Fibroblast of lung (primary cell): ENCODE measurements at places on chromosomes 13 and 19. TPM values are rescaled to one million over a fixed set of nuclear protein-coding genes. Genes with fewer than 3 reads are reported as not detected.

Gene KIR3DL2
- total RNA-seq: not detected in 2 replicates

Gene LGALS7B
- not detected in 2 replicates for total RNA-seq

Gene PAF1
- total RNA-seq: 38.8 and 46.4 TPM in 2 replicates

Gene ZNF492
- total RNA-seq: 0.26 and 0.50 TPM in 2 replicates

Gene GRK1
- 0.17 TPM in 1 of 2 replicates, not detected in the other for total RNA-seq

Gene MVB12A
- 28.0 and 34.7 TPM in 2 replicates for total RNA-seq

Gene CGB3
- total RNA-seq: not detected in 2 replicates

Gene TJP3
- not detected in 2 replicates for total RNA-seq

Gene MYH14
- not detected in 2 replicates for total RNA-seq

Gene LRCH1
- 8.7 and 12.4 TPM in 2 replicates for total RNA-seq

Gene FPR3
- total RNA-seq: under 0.01 TPM in 1 of 2 replicates, not detected in the other

Gene MUC16
- total RNA-seq: not detected in 2 replicates

Gene PABPC3
- total RNA-seq: 0.17 and 0.26 TPM in 2 replicates

Gene CATSPERD
- total RNA-seq: not detected in 2 replicates
